ENCODE measurements at places on chromosomes 3 and 15.

- no peaks in the 10 kb centered on the region for H3K36me3 ChIP-seq
- DNase-seq = no peak
- H3K4me1 ChIP-seq = peaks cover 18% of the 10 kb centered on the region
- H3K4me3 ChIP-seq = no peak overlapping the region
- no peak overlapping the region for H3K27ac ChIP-seq
- peaks cover 37% of the 10 kb centered on the region for H3K27me3 ChIP-seq
Observed at GRCh38 chr3:128420720-128421438, 45.8 kb downstream of the DNAJB8 start.

- H3K4me3 ChIP-seq = no peak overlapping the region
- peaks cover 6% of the 10 kb centered on the region for H3K4me1 ChIP-seq
- no peaks in the 10 kb centered on the region for H3K36me3 ChIP-seq
- no peak for DNase-seq
Observed at GRCh38 chr15:99423186-99424130, 142.3 kb upstream of the MEF2A start.

DNA sequence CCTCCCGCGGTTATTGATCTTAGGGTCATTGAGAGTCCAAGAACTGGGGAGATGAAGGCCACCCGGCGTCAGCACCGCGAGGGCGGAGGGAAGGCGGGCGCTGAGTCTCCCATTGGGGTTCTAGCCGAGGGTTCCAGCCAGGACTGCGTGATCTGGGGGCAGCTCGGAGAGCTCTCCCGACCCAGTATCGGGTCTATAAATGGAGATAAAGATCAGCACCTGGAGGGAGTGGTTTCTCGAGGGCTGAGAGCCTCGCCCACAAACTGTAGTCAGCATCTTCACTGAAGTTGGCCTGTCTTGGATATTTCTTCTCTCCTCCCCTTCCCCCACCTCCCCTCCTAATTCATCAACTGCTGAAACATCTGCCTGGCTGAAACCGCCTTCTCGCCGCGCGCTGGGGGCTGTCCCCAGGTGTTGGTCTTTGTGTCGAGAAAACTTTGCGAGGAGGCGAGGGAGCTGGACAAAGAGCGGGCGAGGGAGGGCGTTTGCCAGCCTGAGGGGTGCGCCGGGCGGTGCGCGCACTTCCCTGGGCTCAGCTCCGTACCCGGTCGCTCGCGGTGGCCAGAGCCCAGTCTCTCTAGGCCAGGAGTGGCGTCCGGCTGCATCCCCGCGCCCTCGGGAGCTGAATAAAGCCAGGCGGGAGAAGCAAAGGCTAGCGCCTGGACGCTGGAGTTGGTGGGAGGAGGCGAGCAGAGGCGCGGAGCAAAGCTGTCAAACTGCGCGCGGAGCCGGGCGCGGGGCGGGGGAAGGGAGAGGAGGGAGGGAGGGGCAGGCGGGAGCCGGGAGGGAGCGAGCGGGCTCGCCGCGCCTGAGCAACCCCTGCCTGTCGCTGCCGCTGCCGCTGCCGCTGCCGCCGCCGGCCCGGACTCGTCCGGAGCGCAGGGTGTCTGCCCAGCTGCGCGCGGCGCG, at the start of gene ST8SIA2:
TSS of gene ST8SIA2 (plus strand) at position 811 of the 909 bp plus-strand sequence. CDS start 184 bp downstream, outside the sequence.
- H3K4me3 ChIP-seq = no peak within 1 kb of the TSS
- DNase-seq = no peak
- peaks cover 84% of the 10 kb centered on the region for H3K27me3 ChIP-seq
- no peaks in the 10 kb centered on the region for H3K36me3 ChIP-seq

DNA sequence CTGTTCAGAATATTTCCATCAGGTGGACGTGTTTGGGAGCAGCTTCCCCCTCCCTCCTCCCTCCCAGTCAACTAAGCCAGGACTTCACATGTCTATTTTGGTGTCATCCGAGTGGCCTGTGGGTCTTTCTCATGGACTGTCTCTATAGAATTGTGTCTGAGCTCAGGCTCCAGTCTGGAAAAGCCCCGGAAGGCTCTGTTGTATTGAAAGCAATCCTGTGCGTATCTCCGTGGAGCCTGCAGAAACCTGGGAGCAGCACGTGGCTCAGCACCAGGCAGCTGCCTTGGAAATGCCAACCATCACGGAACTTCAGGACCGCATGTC, 25.2 kb downstream of the COLQ start:
- no peak for DNase-seq
- H3K4me1 ChIP-seq = peaks cover 8% of the 10 kb centered on the region
- no peaks in the 10 kb centered on the region for H3K36me3 ChIP-seq
- no peaks in the 10 kb centered on the region for H3K27me3 ChIP-seq
- no peak overlapping the region for H3K27ac ChIP-seq
- H3K4me3 ChIP-seq = no peak overlapping the region

DNA sequence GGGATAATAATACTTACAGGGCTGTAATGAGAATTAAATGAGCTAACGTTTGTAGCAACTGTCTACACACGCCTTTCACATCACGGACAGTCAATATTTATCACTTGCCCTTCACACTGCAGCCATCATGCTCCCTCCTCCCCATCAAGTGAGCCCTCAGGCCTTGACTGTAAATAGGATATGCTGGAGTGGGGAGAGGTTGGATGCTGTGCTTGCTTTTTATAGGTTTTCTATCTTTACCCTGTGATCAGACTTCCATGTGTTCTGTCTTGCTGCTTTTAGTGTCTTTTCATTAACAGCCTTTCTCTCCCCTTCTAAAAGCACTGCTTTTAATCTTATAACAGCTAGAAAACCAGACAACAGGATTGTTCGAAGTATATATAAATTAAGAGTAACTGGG, 12.8 kb upstream of the MAGEF1 start:
- H3K36me3 ChIP-seq = no peaks in the 10 kb centered on the region
- DNase-seq = no peak
- H3K4me1 ChIP-seq = peaks cover 6% of the 10 kb centered on the region
- H3K4me3 ChIP-seq = no peak overlapping the region

DNA sequence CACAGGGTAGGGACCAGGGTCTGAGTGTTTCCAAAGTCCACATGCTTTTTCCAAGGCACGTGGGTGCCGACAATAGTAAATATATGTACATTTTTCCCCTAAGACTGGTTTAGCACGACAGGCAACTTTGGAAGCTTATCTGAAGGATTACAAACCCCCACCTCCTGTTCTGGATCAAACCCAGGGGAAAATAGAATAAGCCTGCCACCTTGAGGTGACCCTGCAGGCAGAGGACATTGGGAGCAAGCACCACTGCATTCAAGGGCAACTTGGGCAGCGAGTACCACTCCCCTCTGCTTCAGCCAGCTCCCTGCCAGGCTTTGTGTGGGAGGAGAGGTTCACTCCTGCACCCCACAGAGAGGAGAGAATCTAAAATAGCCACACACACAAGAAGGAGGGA, 44.8 kb downstream of the KBTBD12 start:
- H3K36me3 ChIP-seq = peaks cover 6% of the 10 kb centered on the region
- H3K4me3 ChIP-seq = no peak overlapping the region
- no peaks in the 10 kb centered on the region for H3K27me3 ChIP-seq
